ENCODE measurements at places on chromosomes 16 and 17. TPM values are rescaled to one million over a fixed set of nuclear protein-coding genes. Genes with fewer than 3 reads are reported as not detected.

The ASGR1 gene
- 2.6 TPM for total RNA-seq

- DNase-seq, result no peak
These were observed 487.4 kb upstream of the SOX9 start for GRCh38 chr17:71633391-71633849.

DNA sequence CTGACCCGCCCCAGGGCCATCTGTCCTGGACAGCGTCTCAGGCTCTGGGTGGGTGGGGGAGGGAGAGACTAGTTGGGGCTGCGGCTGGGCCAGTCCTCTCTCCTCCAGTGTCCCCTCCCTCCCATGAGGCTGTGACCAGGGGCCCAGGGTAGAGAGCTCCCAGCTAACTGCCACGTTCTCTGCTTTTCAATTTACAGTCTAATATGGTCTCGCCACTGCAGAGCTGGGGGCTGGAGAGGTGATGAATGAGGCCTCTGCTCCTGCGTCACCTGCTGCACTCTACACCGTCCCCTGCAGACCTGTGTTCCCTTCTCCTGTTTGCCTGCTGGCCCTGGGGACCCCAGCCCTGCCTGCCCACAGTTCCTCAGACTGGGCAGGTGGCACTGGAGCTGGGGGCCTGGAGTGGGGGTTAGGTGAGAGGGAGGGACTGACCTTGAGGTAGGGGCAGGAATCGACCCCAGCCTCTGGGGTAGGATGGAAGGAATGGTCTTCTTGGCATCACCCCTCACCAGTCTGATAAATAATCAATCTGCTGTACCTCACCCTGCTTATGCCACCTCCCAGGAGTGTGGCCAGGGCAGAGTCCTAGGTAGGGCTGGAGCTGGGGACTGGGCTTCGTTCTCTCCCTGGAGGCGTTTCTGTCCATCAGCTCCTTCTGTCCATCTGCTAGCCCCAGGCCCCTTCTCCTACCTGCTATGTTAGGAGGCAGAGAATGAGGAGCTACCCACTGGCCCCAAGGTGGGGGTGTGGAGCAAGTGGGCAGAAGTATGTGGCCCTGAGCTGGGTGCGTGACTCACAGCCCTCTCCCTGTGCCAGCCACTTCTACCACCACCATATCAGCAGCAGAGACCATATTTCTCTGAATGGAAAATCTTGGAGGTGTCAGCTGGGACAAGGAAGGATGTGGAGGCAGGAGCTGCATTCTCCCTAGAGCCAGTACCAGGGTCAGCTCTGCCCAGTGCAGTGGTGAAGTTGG lies 12.9 kb downstream of the SEZ6 start:
- no peak for DNase-seq

- DNase-seq, result no peak
These were observed 1.5 kb upstream of the TCF25 start for GRCh38 chr16:89871895-89872294.

GRCh38 chr16:80317599-80318037 lies 223.2 kb upstream of the DYNLRB2 start:
- no peak for DNase-seq

The EPX gene
- not detected for total RNA-seq

GRCh38 chr17:43909537-43910231 lies 2.3 kb upstream of the MPP2 start:
- no peak for DNase-seq

GRCh38 chr17:35543856-35544255 lies 6.4 kb upstream of the SLFN12L start:
- DNase-seq, result no peak

- DNase-seq, result no peak
These were observed 6.9 kb downstream of the MYO19 start for GRCh38 chr17:36527621-36528250.

GRCh38 chr16:25374556-25374955 lies 116.9 kb upstream of the ZKSCAN2 start:
- no peak for DNase-seq

GRCh38 chr17:78889531-78889930 lies 13.5 kb downstream of the CEP295NL start:
- DNase-seq, result no peak

- DNase-seq, result no peak
These were observed 581 bp downstream of the PRKCA start for GRCh38 chr17:66302761-66303626.

All from glomerular endothelial cell (primary cell).